ENCODE measurements at places on chromosomes 5 and 9.
A peak's percentile ranks its signal among the peaks of the same experiment; 100 is the strongest.

DNA sequence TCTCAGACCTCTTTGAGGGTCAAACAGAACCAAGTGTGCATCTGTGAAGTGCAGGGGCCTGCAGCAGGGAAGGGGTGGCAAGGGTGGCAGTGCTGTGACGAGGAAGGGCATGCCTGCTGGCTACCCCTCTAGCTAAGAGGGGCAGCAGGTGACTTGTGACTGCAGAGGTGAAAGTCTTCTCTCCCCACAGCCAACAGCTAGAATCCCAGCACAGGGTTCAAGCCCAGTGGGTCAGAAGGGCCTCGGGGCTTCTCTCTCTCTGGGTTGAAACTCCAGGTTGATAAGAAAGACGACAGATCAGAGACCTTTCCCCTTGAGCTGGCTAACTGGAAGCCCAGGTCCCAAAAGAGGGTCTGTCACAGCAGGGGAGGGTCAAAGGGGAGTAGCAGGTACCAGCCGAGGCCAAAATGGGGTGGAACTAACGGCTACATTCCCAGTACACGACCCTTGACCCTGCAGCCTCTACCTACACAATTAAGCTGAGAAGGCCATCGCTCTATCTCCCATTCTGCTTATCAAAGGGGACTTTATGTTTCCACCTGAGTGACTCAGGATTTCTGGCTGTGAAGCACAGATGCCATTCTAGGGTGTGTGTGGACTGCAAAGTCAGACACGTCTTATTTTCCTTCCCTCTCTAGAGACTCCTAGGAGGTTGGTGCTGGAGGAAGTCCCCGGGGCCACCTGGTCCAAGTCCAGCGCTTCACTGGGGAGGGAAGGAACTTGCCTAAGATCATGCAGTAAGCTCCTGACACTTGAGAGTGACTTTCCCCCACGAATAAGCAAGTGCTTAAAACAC, 14.6 kb downstream of the ANKS6 start:
- DNase-seq = no peak

DNA sequence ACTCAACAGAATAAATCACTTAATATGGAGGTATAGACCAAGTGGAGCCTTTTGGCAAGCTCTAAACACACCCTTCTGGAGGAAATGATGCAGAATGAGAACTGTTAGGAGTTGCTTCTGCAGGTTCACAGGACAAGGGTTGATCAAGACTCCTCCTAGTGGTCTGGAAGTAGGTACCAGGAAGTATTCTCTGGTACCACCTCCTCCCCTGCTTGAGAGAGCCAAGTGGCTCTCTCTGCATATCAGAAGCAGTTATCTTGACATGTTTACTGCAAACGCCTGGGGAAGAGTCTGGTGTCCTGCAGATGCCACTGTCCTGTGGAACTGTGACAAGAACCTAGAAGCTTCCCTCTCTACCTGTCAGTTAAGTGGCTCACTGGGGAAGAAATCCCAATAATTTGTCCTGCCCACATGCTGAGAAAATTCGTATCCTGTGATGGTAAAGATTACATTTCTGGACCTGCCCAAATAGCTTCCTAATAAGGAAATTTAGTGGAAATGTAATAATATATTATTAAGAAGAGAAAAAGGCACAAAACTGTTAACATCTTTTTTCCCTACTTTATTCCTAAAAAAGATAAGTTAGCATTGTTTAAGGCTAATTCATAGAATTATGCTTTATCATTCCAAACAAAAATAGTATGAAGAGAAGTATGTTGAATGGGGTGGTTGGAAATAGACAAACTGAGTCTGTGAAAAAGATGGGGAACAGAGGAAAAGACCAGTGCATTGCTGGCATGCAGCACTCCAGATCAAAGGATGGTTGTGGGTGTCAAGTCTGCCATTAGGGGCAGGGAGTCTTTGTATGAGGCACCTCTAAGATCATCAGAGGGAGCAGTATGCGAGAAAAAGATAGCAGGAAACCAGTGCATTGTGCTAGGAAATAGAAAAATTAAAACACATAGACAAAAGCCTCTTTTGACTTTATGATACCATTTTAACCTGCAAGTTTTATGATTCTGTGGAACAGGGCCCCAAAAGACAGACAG, 118.8 kb downstream of the CDC42SE2 start:
- DNase-seq = peak; percentile 1

DNA sequence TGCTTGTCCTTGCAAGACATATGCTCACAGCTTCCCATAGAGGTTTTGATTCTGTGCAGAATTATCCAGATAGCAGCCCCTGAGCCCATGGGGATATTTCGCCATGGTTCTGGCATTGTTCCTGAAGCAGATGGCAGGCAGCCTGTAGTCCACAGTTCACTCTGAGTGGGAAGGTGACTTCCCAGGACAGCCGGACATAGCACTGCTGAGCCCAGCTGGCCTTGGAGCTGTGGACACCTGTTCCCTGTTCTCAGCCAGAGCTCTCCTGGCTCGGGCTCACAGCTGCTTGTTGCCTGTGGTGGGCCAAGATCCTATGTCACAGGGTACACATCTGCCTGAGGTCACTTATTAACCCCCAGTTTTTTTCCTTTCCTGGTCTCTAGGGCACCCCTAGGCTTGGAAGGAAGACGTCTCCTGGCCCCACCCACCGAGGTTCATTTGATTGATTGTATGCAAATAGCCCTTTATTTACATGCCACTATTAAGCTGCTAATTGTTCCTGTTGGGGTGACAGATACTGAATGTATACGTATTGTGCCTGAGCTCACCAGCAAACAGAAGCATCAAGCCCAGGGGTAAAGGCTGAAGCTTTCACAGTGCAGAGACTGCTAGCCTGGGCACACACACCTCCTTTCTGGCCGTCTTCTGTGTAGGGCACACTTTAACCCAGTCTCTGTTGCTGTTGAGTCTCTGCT, 96.6 kb upstream of the DMRT1 start:
- no peak for DNase-seq

DNA sequence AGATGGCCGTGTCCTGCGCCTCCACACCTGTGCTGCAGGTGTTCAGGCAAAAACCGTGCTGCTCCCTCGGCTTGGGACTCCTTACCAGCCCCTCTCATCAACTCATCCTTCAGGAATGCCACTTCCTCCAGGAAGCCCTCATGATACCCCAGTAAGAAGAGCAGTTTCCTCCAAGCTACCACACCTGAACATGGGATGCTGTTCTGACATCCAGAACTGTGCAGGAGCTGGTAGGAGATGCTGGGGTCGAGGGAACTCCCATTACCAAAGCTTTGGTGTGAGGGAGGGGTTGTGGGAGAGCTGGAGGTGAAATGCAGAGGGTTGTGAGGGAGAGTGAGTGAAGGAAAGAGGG, 18.9 kb downstream of the CARD19 start:
- DNase-seq = no peak

DNA sequence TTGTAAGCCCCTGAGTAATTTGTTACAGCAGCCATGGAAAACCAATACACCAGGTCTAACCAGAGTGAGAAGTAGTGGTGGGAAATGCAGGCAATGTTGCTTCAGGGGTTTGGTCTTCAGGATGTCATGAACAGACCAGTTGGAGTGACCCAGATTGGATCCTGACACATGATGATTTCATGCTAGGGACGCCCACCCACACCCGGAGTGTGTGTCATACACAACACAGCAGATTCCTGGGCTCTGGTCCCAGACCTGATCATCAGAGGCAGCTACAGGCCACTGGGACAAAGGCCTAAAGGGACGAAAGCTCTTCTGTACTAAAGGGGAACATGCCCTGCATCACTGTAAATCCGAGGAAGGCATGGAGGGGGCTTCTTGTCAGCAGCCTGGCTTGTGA, 194.2 kb downstream of the NSG2 start:
- no peak for DNase-seq

- no peak for DNase-seq
These were observed 109.7 kb downstream of the MLLT3 start for GRCh38 chr9:20512636-20513035.

DNA sequence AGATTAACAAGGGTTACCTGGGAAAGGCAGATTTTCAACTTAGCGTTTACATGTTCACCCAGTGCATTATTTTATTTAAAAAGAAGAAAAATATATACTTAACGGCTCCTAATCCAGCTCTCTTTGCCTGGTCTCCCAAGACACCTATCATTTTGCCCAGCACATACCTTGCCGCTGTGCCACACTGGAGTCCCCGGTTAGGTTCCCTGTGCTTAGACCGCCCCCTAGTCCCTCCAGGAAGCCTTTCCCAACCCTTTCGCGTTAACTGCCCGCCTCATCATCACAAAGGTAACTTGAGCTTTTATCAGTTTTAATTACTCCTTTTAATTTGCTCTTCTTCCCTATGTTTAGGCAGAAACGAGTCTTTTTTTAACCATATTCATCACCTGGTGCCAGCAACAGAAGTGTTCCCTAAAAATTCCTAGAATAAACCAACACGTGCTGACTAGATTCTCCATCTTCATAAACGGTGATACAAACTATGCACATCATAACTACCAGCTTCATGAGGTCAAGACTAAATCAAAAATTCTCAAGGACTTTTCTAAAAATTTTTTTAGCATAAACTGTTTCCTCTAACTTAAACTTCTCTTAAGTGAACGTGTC, 19.7 kb downstream of the DNAJA1 start:
- DNase-seq = peak; percentile 66

- DNase-seq = no peak
These were observed 1.4 kb upstream of the NDFIP1 start for GRCh38 chr5:142107036-142107735.

Data from NCI-H1694 (cell line).